ENCODE measurements at places on chromosomes 16 and 17.

- no peak for DNase-seq
Observed at GRCh38 chr16:12531937-12532336, 271.8 kb downstream of the CPPED1 start.

GRCh38 chr17:48630925-48631692 is 5.0 kb upstream of the HOXB9 start:
- DNase-seq: no peak

- no peak for DNase-seq
Observed at GRCh38 chr17:76667786-76668453, 24.4 kb upstream of the ST6GALNAC1 start.

DNA sequence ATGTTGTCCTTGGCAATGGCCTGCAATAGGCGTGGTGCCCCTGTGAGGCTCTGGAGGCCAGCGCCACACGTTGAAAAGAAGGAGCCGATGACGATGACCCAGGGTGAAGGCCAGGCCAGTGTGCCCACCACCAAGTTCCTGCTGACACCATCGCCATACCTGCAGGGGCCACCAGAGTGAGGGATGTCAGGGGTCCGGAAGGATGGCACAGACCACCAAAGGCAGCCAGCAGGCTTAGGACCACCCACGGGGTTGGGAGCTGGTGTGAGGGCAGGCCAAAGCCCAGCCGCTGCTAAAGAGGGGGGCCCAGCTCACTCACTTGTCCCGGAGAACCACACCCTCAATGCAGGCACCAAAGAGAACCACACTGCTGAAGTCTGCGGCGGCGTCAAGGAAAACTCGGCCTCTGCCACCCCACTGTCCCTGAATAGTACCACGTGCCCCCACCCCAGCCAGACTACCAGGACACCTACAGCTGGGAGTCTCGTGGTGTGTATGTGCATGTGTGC is 6.5 kb upstream of the LCAT start:
- DNase-seq: no peak

Data from left ventricle myocardium superior (tissue), 1 donor.